Hematopoietic multipotent progenitor cell treated with erythropoietin and hydrocortisone succinate and interleukin-3 and kit ligand, for 17 days (in vitro differentiated cells): ENCODE measurements at places on chromosomes 7 and 10.

DNA sequence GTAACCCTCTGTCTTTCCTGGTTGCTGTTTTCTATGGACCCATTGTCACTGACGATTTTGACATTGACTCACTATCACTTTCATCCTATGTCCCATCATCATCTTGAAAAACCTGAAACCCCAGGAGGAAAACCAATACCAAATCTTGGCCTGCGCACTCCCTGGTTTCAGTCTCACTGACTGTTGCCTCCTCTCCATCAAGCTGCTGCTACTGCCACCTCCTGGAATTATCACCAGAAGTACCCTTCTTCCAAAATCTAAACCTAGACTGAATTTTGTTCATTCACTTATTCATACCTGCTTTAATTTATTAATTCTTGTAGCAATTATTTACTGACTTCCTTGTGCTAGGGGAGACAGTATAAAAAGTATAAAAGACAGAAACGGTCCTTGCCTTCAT lies 44.5 kb upstream of the ACBD5 start:
- DNase-seq: peak; percentile 8

DNA sequence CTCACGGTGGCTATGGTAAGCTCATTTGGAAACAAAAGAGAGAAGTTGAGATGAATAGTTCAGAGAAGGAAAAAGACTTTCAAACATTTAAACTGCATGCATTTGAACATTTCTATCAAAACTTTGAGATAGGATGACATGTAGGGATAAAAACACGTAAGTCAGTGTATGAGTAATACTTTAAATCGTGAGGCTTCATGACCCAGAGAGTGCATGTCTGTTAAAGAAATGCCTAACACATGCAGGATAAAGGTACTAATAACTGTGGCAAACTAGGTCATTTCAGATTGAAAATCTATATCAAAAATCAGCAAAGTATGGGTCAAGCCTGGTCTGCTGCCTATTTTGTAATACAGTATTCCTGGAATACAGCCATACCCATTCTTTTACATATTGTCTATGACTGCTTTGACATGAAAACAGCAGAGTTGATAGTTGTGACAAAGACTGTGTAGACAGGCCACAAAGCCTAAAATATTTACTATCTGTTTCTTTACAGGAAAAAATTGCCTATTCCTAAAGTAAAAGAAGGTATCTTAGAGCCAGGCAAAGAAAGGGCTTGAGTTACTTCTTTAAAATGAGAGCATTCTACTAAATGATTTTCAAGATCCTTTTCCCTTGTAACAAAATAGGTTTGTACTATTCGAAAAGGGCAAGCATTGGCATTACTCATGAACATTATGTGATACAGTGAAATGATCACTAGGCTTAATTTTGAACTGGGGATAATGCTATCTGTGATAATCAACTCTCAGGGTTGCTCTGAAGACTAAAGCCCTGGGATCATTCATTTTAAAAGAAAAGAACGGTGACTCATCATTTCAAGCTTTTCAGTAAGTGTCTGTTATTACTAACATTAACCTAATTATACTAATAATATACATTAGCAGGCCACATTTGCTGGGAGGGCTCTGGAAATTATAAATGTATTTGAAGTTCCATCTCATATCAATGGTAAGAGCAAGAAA lies 185.9 kb downstream of the CRPPA start:
- no peak for DNase-seq

DNA sequence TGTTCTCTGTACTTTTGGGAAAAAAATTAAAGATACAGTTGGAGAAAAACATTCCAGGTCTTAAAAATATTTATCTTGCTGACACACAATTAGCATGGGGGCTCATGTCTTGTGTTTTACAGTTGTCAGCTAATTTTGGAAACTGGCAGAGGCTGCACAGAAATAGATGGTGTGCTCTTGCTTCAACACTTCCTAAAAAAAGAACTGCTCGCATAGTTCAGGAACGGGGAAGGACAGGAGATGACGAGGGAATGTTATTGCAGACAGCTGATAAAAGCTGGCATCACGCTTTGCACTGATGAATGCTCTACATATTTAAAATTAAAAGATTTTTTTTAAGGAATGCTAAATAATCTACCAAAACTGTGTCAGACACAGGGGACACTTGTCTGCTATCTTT lies 103.5 kb upstream of the CELF2 start:
- no peak for DNase-seq

GRCh38 chr10:5905854-5906507 lies 15.9 kb downstream of the FBH1 start:
- DNase-seq: no peak

- no peak for DNase-seq
These were observed 26.6 kb downstream of the PSMC2 start for GRCh38 chr7:103373866-103374643.

DNA sequence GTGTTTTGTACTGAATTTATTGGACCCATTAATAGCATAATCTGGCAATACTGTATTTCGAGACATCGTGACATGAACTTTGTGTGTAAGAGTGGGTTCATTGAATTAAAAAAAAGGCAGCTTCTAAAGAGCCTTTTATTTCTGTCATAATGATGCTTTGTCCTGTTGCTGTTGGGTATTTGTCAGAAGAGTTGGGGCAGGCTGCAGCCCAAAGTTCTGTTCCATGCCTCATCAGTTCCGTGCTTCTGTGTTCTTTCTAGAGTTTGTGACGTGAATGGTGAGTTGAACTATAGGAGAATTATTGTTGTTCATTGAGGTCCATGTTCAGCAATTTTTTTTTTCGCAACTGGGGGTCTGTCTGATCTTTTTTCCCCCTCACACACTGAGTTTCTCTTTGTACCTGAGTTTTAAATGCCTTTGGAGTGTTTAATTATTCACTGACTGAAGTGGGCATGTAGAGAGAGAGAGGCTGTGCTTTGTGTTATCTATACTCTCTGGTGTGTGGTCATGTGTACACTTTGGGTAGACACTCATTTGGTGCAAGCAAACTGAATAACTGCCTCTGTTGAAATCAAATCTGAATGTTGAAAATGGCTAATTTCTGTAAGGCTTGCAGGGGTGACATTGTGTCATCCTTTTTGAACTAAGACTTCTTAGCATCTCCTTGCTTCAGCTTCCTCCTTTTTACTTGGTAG lies 69.8 kb downstream of the ADD3 start:
- no peak for DNase-seq
